GM18507 (cell line): ENCODE measurements at places on chromosomes 11 and 22.

- no peak for DNase-seq
Measured at GRCh38 chr11:104146421-104146820, 17.5 kb downstream of the PDGFD start.

DNA sequence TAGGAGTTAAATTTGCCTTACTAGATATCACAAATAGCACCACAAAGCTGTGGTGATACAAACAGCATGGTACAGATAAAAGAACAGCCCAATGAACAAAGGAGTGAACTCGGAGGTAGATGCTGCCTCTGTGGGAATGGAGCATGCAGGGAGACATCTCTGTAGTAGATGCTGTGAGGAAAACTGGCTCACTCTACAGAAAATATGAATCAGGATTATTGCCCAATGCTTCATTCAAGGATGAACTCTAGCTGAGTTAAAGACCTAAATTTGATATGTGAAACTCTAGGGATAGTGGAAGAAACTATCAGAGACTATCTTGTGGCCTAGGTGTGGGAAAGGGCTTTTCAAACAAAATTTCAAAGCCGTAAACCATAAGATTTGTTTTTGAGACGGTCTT is 15.3 kb upstream of the CAPN5 start:
- DNase-seq, result no peak

DNA sequence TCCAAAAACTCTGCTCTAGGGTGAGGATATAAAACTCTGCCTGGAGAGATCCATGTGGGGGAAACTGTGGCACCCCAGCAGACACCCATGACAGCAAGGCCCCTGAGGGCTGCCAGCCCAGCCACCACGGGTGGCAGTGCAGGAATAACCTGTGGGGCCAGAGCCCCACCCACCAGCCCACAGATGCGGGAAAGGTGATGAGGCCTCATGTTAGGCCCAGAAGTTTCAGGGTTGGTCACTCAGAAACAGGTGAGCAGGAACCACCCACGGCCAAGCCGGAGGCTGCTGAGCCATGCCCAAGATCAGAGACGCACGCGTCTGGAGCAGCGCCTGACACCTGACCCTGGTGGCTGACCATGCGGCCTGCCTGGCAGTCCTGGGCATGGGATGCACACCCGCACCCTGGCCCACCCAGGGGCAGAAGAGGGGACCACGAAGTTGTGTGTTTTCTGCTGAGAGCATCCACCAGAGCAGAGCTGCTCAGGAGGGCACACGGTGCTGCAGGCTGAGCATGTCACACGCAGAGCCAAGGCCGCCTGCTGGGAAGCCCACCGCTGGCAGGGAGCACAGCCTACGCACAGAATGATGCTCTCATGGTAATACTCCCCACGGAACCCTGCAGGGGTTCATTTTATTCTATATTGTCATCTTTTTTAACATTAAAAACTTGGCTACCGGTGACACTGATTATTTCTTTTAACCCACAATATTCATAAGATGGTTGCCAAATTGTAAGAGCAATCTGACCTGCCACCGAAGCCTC is 41.2 kb downstream of the DUSP8 start:
- no peak for DNase-seq

DNA sequence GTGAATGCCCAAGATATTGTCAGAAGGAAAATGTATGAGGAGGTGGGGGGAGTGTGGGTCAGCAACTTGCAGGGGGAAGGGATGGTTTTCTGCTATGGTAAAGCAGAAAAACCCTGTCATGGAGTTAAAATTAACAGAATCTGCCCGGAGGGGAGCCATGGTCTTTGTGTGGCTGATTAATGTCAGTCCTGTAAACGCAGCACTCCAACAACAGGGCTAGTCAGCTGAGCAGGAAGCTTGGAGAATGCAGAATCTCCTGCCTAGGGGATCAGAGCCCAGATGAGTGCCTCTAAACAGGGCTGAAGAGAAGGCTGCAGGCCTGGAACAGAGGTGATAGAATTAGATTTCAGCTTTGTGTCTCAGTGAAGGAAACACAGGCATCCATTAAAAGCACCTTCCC is 140.9 kb upstream of the MTNR1B start:
- no peak for DNase-seq

- DNase-seq, result no peak
Measured at GRCh38 chr11:64186492-64187165, 658 bp downstream of the STIP1 start.

- no peak for DNase-seq
Measured at GRCh38 chr22:21652547-21653545, 10.7 kb downstream of the SDF2L1 start.

DNA sequence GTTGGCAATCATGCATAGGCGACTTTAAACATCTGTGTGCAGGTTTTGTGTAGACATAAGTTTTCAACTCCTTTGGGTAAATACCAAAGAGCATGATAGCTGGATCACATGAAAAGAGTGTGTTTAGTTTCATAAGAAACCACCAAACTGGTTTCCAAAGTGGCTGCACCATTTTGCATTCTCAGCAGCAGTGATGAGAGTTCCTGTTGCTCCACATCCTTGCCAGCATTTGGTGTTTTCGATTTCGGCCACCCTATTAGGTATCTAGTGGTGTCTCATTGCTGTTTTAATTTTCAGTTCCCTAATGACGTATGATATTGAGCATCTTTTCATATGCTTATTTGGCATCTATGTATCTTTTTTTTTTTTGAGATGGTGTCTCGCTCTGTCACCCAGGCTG is 62.8 kb upstream of the CCND1 start:
- no peak for DNase-seq

- no peak for DNase-seq
Measured at GRCh38 chr11:116481126-116481675, 291.6 kb downstream of the BUD13 start.

DNA sequence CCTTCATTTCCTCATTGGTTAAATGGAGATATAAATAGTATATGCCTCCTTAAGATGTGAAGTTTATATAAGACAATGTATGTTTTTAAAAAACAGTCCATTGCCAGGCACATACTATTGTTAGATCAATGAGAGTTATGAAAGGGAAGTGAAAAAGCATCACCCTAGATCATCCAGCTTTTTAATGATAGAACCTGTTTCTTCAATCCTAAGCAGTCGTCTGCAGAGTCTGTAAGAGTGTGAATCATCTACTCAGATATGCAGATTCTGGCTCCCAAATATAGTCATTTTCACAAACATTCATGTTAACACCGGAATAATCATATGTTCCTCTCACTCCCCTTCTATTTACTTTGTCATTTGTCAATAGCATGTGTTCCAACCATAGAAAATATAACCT is 65.3 kb upstream of the SLN start:
- DNase-seq, result no peak

DNA sequence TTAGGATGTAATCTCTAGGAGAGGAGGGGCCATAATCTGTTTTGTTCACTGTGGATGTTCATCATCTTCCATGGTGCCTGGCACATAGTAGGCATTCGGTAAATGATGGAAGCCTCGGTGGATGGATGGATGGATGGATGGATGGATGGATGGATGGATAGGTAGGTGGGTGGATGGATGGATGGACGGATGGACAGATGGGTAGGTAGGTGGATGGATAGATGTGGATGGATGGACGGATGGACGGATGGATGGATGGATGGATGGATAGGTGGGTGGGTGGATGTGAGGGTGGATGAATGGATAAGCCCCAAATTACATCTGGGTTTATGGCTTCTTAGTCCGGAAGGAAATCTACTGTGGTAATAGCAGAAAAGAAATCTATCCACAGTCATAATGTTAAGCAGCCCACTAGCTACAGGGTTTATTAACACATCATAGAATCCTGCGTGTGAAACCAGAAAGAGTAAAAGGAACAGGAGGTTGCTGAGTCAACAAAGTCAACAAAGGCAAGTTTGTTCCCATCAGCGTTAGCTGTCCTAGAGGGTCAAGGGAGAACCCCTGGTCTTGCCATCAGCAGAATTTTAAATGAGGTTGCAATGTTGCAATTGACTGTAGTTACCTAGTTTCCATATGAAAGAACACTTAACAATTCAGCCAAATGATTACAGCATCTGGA is 82.8 kb downstream of the C11orf91 start:
- DNase-seq, result no peak

DNA sequence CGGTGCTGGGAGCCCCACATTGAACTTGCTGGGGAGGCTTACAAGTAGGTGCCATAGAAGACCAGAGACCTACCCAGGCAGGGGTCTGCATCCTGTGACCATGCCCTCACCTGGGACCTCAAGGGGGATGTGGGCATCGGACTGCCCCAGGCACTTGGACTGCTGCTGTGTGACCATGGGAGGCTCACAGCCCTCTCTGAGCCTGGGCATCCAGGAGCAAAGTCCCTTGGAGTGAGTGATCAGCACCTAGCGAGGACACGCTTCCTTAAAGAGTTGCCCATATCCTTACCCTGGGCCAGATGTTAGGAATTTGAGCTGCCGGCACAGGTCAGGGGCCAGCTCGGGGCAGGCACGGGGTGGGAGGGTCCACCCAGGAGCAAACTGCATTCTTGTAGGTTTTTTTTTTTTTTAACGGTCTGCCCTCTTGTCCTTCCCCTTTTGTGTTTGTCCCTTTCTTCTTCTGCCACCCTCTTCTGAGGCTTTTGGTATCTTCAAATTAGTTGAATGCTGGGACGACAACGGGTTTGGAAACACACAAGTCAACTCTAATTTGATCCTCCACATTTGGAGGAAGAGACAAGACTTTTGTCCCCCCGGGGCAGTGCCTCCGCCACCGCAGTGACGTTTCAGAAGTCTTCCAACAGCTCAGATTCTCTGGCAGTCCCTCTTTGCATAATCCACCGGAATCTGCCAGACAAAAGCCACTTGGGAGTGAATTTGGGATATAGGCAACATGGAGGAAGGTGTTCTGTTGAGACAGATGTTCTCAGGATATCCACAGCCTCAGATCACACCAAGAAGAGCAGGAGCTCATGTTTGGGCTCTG is 46.1 kb upstream of the LINC01488 start:
- no peak for DNase-seq

- DNase-seq, result no peak
Measured at GRCh38 chr11:132858223-132858622, 674.1 kb downstream of the OPCML start.

DNA sequence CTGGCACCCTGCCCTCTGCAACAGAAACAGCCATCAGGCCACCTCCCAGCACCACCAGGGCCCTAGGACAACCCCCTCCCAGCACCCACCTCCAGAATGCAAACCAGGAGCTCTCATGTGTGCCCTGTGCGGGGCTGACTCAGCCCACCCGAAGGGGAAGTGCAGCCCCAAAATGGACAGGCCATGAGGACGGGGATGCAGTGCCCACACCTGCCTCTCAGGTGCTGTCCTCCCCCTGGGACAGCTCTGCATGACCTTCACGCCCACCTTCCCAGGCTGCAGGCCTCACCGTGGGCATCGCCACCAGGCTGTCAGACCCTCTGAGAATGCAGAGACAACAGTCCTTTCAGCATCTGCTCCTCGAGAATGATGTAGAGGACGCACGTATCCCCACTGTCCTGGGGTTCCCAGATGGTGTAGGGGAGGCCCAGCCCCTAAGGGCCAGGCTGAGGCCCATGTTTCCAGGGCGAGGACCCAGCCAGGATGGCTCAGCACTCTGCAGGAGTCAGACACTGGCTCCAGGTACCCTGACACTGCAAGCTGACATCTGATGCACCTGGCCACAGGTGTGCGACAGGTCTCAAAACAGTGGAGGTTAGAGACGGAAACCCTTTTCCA is 13.5 kb downstream of the MOB2 start:
- DNase-seq, result no peak

- DNase-seq, result no peak
Measured at GRCh38 chr11:116656011-116656410, 116.8 kb downstream of the BUD13 start.

GRCh38 chr11:106683435-106683834 is 334.8 kb downstream of the GUCY1A2 start:
- no peak for DNase-seq

DNA sequence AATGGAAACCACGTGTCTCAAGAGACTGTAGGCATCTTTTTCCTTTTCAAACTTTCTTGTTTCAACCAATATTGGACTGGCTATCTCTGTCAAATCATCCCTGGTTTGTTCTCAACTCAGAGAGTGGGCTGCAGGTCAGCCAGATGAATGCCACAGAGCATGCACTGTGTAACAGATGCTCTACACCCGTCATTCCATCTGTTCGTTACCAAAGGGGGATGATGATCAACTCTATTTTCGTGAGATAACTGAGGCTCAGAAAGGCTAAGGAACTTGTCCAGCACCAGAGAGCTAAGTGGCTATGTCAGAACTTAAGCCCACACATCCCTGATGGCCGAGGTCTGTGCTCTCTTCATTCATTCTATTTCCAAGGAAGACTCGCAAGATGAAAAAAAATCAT is 42.1 kb downstream of the SLC1A2 start:
- no peak for DNase-seq

GRCh38 chr22:46122511-46122971 is 27.8 kb upstream of the PPARA start:
- peak; percentile 66 for DNase-seq

- DNase-seq, result no peak
Measured at GRCh38 chr11:39174965-39175364, 2284.5 kb downstream of the LRRC4C start.

DNA sequence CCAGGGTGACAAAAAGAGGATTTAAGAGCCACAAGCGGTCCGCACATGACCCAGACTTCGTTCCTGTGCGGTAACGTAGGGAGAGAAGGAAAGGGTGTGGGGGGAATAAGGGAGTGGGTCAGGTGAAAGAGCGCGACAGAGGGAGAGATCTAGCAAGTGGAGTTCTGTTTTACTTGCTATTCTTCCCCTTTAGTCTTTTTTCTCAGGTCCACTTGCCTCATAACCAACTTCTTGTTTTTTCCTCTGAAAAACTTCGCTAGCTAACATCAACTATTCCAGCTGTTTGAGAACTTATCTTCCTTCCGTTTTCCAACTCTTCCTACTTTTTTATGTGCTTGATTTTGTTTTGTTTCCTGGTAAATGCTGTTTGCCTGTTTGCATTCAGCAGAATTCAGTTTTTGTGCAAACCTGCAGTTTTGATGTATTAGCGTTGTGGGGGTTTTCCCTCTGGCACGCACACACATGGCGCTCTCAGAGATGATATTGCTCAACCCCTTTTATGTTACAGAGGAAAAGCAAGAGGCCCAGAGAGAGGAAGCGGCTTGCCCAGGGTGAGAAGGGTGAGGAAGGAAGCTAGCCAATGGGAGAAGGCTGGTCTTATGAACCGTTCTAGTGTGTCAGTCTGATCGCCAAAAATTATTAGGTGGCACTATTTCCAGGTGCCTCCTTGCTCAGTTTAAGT is 592 bp upstream of the CTSC start:
- DNase-seq, result no peak

DNA sequence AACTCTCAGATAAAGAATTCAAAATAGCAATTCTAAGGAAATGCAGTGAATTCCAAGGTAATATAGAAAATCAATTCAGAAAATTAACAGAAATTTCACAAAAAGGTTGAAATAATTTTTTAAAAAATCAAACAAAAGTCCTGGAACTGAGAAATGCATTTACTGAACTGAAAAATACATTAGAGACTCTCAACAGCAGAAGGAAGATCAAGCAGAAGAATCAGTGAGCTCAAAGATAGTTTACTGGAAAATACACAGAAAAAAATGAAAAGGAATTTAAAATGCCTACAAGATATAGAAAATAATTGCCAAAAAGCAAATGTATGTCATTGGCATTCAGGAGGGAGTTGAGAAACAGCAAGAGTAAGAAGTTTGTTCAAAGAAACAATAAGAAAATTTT is 107.3 kb downstream of the BUD13 start:
- no peak for DNase-seq
